Stimulated activated naive CD8-positive, alpha-beta T cell treated with anti-CD3 and anti-CD28 coated beads, Interleukin-15, amount 100 ng/mL, for 72 hours (primary cell): ENCODE measurements at places on chromosomes 12 and 14.

DNA sequence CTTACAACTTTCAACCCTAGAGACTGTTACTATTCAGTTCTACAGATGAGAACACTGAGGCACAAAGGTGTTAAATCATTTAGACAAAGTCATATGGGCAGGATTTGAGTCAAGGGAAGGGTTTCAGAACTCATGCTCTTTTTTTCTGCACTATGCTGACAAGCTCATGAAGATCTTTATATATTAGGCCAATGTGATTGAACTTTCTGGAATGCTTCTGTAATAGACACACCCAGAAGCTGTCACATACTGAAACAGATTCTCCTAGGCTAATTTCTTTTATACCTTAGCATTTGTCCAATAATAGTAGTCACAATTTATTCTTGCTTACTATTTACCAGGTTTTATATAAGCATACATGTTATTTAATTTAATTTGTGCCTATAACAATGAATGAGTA is 164.0 kb downstream of the ALG10B start:
- DNase-seq: no peak

GRCh38 chr14:106488291-106488690 is 961.9 kb downstream of the TMEM121 start:
- DNase-seq: no peak

DNA sequence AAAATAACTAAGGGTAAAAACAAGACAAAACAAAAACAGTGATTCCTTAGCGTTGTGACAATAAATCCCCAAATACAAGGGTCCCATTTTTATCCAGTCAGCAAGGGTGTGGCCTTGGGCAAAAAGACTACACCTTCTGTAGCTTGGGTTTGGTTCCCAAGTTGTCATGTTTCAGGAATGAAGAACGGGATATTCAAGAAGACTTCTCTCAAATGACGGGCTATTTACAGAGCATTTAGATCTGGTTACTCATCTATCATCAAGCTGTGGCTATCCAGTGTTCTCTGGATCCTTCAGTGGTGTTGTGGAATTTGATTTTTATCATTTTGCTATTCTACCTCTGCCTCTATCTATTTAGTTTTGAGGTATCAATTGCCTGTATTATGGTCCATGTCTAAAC is 219.7 kb downstream of the SLC25A21 start:
- no peak for DNase-seq

GRCh38 chr14:63875311-63875710 is 22.5 kb downstream of the SYNE2 start:
- DNase-seq: no peak

GRCh38 chr12:93042684-93043083 is 113.6 kb upstream of the EEA1 start:
- DNase-seq: no peak

GRCh38 chr12:57693317-57693658 is 644 bp upstream of the OS9 start:
- DNase-seq: no peak

DNA sequence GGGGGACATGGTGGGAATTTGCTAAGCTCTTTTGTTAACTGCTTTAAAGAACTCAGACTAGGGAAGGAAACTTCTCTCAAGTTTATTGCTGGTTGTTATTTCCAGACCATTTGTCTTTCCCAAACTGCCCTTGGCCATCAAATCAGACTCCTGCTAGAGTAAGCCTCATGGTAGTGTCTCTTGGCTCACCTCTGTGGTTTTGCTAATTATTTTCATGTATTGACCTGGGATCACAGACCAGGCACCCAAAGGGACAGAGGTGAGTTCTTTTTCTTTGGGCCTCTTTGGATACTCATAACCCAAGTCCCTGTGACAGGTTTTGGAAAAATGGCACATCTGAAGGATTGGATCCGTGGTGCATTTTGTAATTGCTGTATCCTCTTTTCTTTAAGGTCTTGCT is 11.2 kb downstream of the ETV6 start:
- no peak for DNase-seq

DNA sequence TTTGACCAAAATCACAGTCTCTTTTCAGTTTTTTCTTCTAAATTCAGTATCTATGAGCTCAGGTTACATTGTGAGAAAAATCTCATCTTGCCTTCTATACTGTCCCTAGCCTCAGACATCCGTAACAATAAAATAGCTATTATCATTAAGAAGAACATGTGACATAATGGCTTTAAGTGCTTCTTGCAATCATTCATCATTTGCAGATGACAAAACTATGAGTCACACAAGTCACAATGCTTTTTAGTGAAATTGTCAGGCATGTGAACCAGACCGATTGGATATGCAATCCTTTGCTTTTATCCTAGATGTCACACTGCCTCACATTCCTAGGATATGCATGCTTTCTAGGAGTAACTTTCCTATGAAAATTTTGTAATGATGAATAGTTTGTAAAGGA is 313.1 kb downstream of the SLC6A15 start:
- DNase-seq: no peak

- no peak for DNase-seq
Observed at GRCh38 chr12:12749433-12749832, 32.3 kb downstream of the CDKN1B start.

DNA sequence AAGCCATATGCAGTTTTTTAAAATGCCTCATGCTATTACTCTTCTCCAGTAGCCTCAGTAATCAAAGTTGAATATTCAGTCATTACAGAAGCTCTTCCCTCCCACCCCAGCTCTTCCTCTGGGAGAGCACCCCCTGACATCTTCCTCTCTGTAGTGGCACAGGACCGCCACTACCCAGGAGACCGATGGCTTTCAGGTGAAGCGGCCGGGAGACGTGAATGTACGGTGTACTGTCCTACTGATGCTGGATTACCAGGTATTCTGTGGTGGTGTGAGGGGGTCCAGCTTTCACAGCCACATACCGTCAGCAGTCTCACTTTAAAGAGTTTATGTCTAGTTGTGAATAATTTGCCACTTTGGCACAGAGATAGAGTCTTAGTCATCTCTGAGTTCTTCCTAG is 4.6 kb downstream of the SMARCD1 start:
- no peak for DNase-seq

DNA sequence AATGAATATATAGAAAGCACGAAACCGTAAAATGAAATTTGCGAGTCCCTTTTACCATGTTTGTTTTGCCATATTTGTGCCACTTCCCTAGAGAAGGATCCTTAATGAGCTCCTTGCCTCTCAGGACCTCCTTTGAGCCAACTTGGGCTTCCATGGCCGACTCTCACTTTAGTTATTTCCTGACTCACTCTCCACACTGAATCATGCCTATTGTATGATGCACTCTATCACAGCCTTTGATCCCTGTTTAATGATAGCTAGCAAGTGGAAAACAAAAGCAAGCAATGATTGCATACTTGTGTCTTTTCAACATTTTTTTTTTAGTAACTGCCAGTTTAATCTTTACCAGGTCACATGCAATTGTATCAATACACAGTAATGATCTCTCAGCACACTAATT is 153.2 kb downstream of the CCER1 start:
- DNase-seq: no peak
